ENCODE measurements at places on chromosomes 3 and 15.

DNA sequence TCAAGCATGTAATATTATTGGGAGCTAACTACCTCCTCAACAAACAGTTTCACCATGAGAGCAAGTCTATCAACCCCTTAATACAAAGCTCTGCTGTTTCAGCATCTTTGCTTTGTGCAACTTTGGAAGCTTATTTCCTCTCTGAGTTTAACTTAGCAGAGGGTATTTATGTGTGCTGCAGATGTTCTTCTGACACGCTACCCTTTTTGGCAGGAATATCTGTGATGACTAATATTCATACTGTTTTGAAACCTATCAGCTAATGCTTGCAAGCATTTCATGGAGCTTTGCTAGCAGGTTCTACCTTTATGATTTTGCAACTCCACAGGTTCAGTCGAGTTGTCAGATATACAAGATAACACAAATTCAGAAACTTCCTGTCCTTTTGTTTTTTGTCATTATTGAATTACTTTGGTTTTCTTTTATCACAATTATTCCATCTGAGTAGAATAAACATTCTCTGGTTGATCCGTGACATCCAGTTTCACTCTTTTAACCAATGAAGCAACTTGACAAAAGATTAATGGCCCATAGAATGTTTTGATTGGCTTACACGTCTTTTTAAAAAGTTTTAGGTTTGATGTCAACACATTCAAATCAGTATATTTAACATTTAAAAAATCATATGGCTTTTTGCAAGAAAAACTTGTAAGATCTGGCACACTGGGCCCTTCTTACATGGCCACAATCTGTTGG lies 1.7 kb upstream of the SLC9A9 start:
- DNase-seq, result no peak

DNA sequence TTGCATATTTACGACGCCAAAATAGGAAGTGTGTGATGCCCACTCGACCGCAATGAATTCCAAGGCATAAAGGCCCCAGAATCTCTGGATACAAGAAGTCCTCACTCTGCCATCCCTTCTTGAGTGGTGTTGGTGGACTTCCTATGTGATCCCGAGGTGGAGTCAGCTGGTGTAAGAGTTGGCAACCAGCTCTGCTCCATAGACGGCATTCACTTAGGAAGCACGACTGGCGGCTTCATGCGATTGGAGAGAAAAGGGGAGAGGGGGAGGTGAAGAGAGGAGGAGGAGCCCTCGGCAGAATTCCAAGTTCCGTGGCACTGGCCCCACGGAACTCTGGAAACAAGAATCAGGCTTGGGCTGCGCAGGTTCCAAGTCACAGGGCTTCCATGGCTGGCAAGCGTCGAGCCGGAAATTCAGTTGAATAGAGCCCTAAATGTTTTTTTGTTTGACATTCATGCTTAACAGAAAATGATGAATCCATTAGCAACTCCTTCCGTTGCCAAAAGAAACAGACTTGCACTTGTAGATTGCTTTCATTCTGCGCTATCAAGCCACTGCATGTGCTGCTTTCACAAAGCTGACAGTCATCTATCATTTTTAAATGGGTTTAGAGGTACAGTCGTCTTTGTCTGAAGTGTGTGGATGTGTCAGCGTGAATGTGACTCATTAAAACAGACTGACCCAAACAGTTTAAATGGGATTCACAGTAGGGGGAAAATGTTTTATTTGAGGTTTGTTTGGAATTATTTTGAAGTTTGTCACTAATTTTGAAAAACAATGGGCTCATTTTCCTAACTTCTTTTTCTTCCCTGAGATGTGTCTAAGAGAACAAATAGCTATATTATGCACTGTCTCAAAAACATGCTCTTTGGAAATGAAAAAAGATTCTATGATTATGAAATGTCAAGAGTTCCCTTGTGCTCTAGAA lies 428.3 kb upstream of the ATP11B start:
- DNase-seq, result no peak

GRCh38 chr15:27065151-27065550 lies 94.2 kb downstream of the GABRG3 start:
- no peak for DNase-seq

DNA sequence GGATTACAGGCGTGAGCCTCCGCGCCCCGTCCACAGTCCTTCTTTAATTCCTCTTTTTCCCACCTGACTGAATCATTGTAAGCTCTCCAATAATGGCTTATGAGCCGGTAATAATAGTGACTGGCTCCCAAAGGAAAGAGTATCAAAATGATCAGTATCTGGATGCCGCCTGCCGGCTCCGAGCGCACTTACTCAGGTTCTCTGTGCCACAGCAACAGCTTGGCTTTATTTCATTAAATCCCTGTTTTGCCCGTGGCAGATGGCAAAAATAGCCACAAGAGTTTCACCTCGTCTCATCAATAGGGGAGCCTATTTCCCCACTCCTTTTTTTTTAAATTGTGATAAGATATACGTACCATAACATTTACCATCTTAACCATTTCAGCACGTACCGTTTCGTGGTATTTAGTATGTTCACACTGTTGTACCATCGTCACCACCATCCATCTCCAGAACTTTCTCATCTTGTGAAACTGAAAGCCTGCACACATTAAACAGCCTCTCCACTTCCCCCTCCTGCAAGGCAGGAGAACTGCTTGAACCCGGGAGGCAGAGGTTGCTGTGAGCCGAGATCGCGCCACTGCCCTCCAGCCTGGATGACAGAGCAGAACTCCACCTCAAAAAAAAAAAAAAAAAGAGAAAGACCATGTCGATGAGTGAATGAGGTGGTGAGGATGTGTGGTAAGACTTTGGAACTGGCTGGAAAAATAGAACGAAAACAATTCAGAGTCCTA lies 80.7 kb upstream of the DLG1 start:
- DNase-seq, result no peak

- no peak for DNase-seq
Observed at GRCh38 chr15:79218588-79219200, 63.8 kb upstream of the ANKRD34C start.

GRCh38 chr15:67146875-67147381 lies 81.5 kb downstream of the SMAD3 start:
- DNase-seq, result peak; percentile 78

DNA sequence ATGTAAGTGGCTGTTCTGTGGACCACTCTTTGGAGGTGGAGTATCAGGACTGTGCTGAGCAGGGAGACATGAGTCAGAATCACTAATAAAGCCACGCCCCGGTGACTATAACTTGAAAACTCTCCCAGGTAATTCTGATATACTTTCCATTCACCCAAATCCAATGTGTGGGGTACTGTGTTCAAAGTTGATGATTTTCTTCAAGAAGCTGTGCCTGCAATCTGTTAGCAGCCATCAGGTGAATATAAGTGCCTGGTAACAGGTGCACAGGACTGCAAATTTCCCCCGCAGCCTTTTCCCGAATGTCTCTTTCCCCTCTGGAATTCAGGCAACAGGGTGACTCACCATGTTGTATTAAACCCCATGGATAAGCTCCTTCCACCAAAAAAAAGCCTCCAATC lies 17.0 kb downstream of the MAGI1 start:
- peak; percentile 42 for DNase-seq

DNA sequence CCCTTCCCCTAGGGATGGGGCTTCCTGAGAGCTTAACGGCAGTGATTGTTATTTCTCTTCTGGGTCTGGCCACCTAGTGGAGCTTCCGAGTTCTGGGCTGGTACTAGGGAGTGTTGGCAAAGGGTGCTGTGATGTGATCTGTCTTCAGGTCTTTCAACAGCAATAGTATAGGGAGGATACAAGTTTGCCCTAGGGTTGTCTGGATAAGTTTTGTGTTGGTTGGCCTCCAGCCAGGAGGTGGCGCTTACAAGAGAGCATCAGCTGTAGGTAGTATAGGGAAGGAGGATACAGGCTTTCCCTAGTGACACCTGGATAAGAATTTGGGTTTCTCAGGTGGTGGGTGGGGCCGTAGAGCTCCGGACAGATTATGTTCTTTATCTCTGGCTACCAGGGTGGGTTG lies 19.2 kb upstream of the CPOX start:
- peak; percentile 76 for DNase-seq

DNA sequence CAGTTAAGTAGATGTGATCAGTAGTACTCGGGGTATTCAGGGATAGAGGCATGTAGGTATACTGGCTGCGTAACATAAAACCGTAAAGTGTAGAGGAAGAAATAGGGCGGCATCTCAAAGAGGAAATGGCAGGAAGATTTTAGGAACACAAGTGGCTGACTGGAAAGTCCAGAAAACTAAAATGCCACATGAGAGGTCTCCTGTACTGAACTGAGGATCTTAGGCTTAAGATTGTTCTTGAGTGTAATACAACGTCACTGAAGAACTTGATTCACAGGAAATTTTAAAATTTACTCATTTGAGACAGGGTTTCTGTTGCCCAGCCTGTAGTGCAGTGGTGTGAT lies 2.3 kb upstream of the LMLN start:
- no peak for DNase-seq

GRCh38 chr3:24494618-24495325 lies at the start of gene THRB:
TSS of gene THRB (minus strand) at chr3:24494850.
- peak; percentile 80 for DNase-seq

DNA sequence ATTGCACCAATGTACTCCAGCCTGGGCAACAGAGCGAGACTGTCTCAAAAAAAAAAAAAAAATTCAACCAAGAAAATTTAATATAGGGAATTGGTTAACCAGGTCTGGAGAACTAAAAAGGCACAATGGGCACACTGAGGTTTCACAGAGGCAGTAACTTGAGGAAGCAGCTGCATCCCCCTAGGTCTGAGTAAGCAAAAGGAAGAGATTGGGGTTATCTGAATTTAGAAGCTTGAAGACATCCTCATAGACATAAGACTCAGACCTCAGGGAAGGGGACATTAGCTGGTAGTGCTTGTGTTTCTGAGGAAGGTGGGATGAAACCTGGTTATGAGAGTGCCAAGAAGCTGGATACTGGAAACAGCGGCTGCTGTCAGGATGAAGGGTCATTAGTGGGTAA lies 50.1 kb upstream of the LEKR1 start:
- no peak for DNase-seq

GRCh38 chr3:177345049-177345972 lies 148.0 kb upstream of the TBL1XR1 start:
- peak; percentile 80 for DNase-seq

GRCh38 chr15:92637626-92638025 lies 17.9 kb downstream of the FAM174B start:
- no peak for DNase-seq

DNA sequence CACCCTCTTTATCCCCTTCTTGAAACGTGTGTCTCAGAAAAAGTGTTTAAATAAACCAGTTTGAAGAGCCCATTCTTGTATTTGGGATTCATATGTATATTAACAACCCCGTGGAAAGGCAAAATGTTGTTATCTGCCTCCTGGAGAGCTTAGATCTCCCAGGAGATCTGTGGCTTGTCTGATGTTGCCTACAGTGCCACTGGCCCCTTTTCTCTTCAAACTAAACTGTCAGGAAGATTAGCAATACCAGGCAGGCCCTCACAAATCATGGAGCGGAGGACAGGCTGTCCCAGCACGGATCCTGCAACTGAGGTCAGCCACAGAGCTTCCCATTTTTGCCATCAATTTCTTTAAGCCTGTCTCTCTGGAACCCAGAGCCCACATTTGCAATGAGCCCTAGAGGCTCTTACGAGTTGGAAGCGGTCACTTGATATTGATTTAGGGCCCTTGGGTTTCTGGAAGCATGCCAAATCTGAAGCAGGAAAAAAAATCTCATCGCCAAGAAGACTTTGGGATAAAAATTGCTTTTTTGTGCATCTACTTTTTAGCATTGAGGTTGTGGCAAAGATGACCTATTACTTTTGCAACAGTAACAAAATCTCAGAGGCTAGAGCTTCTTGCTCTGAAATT lies 234.1 kb downstream of the OPA1 start:
- DNase-seq, result no peak

- no peak for DNase-seq
Observed at GRCh38 chr15:77398927-77399326, 21.0 kb downstream of the PEAK1 start.

DNA sequence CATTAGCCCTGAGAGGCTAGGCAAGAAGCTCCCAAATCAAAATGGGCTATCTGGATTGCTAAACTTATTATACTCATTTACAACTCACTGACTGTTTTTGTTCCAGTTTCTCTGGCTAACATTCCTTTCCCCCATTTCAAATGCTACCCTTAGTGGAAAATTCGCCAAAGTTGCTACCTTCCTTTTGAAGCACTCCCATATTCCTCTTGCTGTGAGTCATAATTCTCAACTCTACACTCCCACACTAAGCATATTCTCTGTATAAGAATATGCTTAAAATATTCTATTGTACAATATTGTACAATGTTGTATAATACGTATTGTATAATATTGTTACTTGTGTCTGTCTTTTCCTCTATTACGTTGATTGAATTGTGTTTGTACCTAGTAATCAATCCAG lies 398.6 kb downstream of the PYDC2 start:
- no peak for DNase-seq

- DNase-seq, result peak; percentile 28
Observed at GRCh38 chr3:139577909-139578308, 38.4 kb upstream of the RBP1 start.

GRCh38 chr15:90945091-90945490 lies 9.6 kb upstream of the RCCD1 start:
- DNase-seq, result no peak

DNA sequence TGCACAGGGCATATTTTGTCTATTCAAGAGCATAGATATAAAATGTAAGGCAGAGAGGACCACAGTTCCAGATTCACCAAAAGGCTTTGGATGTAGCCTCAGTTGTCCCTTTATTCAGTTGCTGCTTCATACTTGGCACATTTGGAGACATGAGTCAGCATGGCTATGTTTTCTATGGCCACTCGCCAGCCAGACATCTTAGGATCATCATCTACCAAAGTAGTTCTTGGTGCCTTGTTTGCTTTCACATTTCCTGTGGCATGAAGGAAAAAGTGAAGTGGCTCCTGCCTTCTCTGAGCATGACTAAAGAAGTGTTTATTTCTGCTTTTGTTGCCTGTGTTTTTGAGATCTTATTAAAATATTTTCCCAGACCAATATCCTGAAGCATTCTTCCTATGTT lies 7.2 kb downstream of the SUSD5 start:
- no peak for DNase-seq

DNA sequence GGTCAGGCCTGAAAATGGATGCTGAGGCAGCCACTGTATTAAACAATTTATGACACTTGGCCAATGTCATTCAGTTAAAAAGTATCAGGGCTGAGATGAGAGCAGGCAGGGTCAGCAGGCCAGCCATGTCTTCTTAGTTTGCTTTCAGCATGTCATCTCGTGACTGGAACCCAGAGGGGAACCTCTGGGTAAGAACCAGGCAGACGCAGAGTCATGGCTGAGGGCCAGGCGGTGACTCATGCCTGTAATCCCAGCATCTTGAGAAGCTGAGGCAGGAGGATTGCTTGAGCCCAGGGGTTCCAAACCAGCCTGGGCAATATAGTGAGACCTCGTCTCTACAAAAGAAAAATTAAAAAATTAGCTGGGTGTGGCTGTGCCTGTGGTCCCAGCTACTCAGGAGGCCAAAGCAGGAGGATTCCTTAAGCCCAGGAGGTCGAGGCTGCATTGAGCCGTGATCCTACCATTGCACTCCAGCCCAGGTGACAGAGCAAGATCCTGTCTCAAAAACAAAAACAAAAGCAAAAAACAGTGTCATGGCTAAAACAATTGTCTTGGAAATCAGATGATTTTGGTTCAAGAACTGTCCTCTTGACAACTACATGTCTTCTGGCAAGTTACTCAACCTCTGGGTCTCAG lies 11.7 kb downstream of the BCL2L10 start:
- peak; percentile 44 for DNase-seq

Measured in ELF-1 (cell line).